ENCODE measurements at places on chromosomes 3 and 15.

- DNase-seq: peak; percentile 20
Measured at GRCh38 chr3:161409069-161409468, 37.8 kb upstream of the SPTSSB start.

GRCh38 chr3:66017591-66017990, 21.1 kb downstream of the MAGI1 start:
- DNase-seq: no peak

GRCh38 chr3:121621491-121621890, 28.3 kb downstream of the FBXO40 start:
- DNase-seq: no peak

- DNase-seq: peak; percentile 74
Measured at GRCh38 chr3:115518100-115518852, 105.0 kb upstream of the GAP43 start.

GRCh38 chr3:44016818-44017217, 224.9 kb upstream of the TOPAZ1 start:
- no peak for DNase-seq

GRCh38 chr3:104943974-104944373, 422.7 kb upstream of the ALCAM start:
- DNase-seq: no peak

- DNase-seq: no peak
Measured at GRCh38 chr15:89352476-89352875, 17.9 kb upstream of the POLG start.

DNA sequence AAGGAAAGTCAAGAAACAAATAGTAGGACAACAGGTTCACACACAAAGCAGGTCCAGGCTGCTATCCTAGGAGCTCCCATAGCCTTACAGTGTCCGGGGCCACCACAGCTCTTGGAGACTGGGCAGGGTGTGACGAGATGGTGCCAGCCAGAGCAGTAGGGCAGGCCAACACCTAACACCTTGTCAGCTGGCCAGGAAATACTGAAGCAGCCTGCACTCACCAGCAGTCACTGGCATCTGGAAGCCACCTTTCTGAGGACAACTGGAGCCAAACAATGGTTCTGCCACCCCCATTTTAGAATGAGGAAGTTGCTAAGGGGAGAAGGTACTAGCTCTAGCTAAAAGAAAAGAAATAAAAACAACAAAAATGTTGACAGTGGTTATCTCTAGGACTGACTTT, 47.2 kb downstream of the CCDC12 start:
- no peak for DNase-seq

DNA sequence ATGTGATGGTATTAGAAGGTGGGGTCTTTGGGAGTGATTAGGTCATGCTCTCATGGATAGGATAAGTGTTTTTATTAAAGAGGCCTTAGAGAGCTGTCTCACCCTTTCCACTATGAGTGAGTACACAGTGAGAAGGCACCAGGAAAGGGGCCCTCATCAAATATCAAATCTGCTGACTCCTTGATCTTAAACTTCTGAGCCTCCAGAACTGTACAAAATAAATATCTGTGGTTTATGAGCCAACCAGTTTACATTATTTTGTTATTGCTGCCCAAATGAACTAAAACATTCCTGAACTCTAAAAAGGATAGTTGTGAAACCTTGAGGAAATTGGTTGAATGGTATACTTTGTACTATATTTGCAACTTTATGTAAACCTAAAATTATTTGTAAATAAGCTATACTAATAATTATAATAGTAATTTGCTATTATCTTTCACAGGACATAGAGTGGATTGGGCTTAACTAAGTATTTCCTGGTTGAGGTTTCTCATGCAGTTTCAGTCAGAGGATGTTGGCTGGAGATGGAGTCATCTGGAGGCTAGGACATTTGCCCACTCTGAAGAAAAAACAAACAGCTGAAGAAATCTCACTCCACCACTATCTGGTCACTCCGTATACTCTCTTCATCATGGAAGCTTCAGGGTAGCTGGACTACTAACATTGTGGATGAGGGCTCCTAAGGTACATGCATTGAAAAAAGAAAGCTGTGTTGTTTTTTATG, 1068.6 kb upstream of the CADM2 start:
- no peak for DNase-seq

DNA sequence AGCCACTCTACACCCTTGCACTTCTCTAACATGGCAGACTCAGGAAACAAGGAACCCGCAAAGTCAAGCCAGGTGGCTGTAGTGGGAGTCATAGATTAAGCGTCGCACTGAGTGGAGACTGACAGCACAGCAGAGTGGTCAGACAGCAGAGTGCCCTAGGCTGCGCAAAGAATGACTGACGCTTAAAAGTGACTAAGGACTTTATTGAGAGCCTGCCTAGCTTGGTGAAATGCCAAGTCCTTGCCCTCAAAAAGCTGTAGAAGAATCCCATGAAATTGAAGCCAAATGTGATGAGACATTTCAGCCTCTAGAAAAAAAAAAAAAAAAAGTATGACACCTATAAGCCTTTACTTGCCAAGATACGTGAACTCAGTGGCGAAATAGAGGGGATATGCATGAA, 30.2 kb downstream of the NCEH1 start:
- peak; percentile 34 for DNase-seq

- DNase-seq: peak; percentile 38
Measured at GRCh38 chr15:49815950-49816349, 195.1 kb downstream of the DTWD1 start.

DNA sequence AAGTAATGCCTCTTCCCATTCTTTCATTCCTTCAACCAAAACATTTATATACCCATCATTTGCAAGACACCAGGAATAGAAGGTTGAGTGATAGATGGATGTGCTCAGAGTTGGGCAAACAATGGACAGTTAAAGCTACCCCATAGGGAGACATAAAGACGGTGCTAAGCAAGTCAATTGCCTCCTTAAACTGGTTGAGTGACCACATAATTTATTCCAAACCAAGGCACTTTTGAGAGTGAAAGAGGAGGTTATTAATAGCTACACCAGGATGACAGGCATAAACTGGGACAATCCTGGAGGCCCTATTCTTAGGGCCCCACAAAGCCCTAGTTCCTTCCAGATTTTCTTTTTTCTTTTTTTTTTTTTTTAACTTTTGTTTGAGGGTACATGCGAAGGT, 21.4 kb upstream of the DYNC1LI1 start:
- DNase-seq: no peak

- no peak for DNase-seq
Measured at GRCh38 chr3:55160241-55160983, 232.6 kb upstream of the LRTM1 start.

- DNase-seq: no peak
Measured at GRCh38 chr15:90617668-90618097, 88.0 kb downstream of the CRTC3 start.

GRCh38 chr15:60444289-60444912, 34.5 kb downstream of the ICE2 start:
- no peak for DNase-seq

- DNase-seq: no peak
Measured at GRCh38 chr3:67882981-67883380, 228.6 kb upstream of the SUCLG2 start.

- DNase-seq: peak; percentile 36
Measured at GRCh38 chr3:54578417-54578816, 349.4 kb downstream of the LRTM1 start.

GRCh38 chr15:93029836-93030429, 59.1 kb downstream of the RGMA start:
- peak; percentile 26 for DNase-seq

DNA sequence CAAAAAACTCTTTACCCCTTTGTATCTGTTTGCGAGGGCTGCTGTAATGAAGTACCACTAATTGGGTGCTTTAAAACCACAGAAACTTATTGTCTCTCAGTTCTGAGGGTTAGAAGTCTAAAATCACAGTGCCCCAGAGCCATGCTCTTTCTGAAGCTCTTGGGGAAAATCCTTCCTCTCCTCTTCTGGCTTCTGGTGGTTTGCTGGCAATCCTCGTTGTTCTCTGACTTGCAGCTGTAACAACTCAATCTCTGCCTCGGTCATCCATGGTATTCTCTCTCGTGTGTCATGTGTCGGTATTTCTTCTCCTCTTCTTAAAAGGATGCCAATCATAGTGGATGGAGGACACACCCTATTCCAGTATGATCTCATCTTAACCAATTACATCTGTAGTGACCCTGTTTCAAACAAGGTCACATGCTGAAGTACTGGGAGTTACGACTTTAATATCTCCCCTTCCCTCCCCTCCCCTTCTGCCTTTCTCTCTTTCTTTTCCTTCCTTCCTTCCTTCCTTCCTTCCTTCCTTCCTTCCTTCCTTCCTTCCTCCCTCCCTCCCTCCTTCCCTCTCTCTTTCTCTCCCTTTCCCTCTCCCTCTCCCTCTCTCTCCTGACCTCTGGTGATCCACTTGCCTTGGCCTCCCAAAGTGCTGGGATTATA, 6.5 kb upstream of the ARL8B start:
- no peak for DNase-seq

Data from NCI-H226 (cell line).